Hematopoietic multipotent progenitor cell treated with erythropoietin and hydrocortisone succinate and interleukin-3 and kit ligand, for 15 days (in vitro differentiated cells): ENCODE measurements at places on chromosomes 5 and 9.

- DNase-seq, result no peak
Observed at GRCh38 chr5:50725800-50726474, 59.5 kb downstream of the PARP8 start.

DNA sequence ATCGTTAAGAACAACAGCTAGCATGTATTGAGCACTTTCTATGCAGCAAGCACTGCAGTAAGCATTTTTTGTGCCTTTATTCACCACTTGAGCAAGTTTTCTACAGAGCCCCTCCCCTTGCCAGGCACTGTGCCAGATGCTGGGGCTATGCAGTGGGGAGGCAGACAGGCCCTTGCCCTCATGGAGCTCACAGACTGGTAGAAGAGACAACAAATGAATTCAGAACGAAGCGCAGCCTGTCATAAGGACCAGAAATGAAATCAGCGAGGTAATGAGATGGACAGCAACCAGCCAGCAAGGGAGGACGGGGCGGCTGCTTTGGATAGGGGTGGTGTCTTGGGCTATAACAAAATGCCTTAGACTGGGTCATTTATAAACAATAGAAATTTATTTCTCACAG is 68.8 kb downstream of the C9orf50 start:
- no peak for DNase-seq

DNA sequence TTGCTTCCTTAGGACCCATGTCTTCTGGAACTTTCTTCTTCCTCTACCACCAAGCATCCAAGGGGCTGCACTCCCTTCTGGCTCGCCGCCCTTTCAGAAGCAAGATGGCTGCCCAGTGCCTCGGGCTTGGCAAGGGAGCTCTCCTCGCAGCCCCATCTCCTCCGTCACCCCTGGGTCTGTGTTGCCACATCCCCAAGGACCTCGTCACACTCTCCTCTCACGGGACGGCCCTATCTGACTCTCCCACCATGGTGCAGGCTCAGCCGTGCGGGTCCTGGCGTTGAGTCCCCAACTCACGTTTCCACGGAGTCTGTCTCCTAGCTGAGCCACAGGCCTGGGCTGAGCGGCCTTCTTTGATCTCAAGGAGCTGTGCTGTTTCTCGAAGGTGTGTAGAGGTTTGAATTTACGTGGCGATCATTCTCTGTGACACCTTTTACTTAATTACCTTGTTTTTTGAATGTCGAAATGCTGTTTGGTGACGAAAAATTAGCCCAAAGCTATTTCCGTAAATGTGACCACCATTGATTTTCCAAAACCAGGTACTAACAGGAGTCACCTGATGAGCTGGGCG is 15.0 kb upstream of the SCGB3A1 start:
- DNase-seq, result no peak

DNA sequence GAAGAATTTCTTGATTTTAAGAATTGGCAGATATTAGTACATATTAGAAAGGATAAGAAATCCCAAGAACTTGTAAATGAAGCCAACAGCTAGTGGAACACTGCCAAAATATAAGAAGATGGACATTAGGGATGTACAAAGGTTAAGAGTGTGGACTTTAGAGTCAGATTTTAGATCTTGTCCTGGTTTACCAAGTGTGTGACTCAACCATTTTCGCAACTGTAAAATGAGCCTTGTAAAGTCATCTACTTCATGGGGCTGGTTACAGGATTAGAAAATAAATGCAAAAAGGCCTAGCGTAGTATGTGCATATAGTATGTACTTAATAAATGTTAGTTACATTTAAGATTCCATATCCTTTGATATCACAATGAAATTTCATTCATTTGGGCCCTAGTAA is 260.0 kb downstream of the RAB3C start:
- no peak for DNase-seq

- DNase-seq, result no peak
Observed at GRCh38 chr5:95007921-95008597, 276.8 kb downstream of the MCTP1 start.

DNA sequence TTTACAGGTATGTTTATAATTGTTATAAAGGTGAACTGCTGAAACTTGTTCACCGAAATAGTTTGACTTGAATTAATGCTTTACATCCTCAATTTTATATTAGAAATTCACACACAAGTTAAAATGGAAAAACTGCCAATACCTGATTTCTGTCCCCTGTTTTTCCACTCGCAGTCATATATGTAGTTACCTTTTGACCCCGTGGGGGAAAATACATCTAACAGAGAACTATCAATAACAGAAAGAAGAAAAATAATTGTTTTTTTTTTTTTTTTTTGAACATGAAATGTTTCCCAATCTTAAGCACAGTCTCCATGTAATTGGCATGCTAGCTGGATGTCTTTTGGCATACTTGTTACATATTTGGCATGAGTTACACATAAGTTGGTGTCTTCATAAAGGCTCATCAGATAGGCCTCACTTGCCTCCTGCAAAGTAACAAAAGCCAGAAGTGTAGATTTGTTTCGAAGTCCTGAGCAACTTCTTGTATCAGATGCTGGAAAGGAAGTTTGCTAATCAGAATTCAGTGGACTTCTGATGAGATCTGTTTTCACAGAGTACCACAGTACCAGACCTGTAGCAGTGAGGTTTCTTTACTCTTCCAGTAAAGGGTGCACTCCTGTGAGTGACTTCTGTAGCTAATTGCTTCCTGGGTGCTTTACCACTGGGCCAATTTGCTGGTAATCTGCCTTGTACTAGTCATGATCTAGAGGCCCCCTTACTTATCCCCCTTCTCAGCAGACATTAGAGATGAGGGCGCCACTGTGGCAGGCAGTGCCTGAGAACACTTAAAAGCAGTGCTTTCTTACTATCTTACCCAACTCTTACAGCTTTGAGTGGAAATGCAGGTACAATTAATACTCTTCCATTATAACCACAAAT is 36.2 kb upstream of the CXXC5 start:
- DNase-seq, result no peak
